Activated CD8-positive, alpha-beta memory T cell treated with anti-CD3 and anti-CD28 coated beads for 1 hour (primary cell): ENCODE measurements at places on chromosomes 2 and 18.
A peak's percentile ranks its signal among the peaks of the same experiment; 100 is the strongest.

DNA sequence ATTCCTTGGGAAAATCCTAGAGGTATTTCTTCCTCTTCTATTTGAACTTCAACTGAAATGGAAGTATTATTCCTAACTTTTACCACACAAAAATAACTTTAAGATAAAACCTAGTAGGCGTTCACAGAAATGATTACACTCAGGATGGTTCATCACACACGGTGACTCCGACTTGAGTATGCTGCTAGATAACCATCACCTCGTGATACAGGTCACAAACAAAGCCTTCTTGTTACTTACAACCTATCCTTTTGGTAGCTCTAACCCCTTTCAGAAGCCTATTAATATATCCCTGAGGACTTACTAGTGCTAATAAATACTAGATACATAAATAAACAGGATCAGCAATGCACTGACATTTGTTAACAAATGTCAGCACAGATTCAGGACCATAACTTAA lies 101.0 kb upstream of the DNER start:
- no peak for DNase-seq

DNA sequence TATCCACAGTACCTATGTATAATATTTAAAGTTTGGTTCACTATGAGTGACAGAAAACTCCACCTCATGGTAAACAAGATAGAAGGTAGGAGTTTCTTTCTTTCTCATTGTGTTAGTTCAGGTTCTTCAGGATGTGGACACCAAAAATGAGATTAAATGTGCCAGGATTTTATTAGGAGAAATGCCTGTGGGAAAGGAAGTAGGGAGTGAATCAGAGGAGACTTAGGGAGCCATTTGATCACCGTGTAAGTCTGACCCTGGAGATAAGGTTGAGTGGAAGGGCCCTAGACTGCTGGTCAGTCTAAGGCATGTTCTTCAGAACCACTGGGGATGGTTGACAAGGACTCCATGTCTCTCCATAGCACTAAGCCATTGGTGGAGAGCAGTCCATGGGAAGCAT lies 8.1 kb downstream of the AOX1 start:
- no peak for DNase-seq

DNA sequence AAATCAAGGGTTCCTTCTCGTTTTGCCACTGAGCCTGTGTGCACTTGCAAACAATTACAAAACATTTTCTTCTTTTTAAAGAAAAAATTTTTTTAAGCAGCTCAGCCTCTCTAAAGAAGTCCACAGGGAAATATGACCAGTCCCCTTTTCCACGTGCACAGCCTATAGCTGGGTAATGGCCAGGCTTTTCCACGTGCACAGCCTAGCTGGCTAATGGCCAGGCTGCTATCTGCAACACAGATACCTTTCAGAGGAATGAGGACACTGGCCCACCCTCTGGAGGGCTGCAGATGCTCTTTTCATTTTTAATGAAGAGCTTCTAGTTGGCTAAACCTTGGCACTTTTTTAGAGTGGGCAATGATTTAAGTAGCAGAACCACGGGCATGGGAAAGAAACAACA lies 46.3 kb downstream of the ASB18 start:
- no peak for DNase-seq

DNA sequence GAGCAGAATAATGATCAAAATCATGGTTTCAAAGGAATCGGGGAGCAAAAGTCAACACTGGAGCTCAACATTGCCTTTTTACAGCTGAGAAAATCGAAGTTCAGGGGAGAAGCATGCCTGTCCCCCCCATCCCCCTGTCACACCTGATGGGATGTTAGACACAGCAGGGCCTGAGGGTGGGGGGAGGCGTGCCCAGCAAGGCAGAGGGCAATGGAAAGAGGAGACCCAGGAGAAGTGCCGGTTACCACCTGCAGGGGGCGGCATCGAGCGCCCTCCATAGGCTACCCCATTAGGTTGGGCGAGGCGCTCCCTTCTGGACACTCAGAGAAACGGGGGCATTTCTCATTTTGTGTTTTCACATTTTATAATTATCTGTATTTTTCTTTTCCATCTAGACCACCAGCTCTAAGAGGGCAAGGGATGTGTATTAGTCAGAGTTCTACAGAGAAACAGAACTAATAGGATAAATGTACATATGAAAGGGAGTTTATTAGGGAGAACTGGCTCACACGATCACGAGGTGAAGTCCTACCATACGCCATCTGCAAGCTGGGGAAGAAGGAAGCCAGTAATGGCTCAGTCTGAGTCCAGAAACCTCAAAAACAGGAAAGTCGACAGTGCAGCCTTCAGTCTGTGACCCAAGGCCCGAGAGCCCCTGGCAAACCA lies 271.3 kb downstream of the LRATD1 start:
- peak; percentile 2 for DNase-seq

DNA sequence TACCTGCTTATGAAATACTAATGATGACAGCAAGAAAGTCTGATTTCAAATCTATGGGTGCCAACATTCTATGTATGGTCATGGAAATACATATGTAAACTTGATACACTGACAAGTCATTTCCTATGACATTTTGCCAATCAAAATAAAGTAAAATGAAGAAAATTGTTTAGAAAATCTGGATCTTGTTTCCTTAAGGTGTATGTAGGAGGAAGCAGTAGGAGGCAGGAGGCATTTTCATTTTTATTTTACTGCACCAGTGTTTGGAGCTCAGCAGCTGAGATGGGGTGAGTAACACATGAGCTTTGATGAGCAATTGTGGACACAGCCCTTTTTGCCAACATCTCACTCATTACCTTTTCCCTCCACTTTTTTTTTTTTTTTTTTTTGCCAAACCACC lies 167.0 kb downstream of the AFF3 start:
- no peak for DNase-seq

GRCh38 chr18:8724452-8724851 lies 19.1 kb downstream of the MTCL1 start:
- no peak for DNase-seq

DNA sequence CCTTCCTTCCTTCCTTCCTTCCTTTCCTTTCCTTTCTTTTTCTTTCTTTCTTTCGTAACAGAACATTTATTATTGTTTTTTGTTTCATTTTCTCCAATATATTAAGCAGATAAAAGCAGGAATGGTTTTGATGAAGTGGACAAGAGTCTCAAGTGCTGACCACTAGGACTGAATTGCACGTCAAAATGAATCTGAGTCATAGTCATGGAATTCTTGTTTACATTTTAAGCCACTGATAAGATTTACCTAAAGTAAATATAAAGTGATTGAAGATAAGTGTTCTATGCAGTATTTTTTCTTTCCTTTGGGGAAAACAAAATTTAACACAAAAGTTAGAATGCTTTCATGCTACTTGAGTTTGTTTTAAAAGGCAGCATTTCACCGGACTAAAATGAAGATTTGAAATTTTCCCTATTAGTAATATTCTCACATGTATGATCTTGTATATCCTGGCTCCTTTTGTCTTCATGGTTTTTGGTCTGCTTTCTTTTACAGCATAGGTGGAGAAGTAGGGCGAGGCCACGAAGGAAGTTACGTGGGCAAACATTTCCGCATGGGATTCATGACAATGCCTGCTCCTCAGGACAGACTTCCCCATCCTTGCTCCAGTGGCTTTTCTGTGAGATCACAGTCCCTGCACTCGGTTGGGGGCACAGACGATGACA lies 113.5 kb downstream of the NYAP2 start:
- no peak for DNase-seq

DNA sequence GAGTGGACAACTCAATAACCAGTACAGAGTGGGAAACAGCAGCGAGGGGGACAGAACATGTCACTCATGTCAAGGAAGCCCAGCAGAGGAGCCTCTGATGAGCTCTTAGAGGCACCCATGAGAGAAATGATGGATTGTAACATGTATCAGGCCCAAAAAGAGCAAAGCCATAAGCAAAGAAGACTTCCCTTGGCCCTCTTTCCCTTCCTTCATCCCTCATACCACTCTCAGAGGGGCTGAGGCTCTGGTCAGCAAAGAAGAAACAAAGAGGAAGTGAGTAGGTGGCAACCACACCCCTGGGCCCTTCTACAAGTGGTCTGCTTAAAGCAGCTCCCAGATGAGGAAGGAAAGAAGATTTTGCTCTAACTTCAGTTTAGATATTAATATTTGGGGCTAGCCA lies 112.8 kb downstream of the CDC42EP3 start:
- DNase-seq = no peak

GRCh38 chr2:207772844-207773205 lies 3.1 kb upstream of the FZD5 start:
- DNase-seq = no peak

DNA sequence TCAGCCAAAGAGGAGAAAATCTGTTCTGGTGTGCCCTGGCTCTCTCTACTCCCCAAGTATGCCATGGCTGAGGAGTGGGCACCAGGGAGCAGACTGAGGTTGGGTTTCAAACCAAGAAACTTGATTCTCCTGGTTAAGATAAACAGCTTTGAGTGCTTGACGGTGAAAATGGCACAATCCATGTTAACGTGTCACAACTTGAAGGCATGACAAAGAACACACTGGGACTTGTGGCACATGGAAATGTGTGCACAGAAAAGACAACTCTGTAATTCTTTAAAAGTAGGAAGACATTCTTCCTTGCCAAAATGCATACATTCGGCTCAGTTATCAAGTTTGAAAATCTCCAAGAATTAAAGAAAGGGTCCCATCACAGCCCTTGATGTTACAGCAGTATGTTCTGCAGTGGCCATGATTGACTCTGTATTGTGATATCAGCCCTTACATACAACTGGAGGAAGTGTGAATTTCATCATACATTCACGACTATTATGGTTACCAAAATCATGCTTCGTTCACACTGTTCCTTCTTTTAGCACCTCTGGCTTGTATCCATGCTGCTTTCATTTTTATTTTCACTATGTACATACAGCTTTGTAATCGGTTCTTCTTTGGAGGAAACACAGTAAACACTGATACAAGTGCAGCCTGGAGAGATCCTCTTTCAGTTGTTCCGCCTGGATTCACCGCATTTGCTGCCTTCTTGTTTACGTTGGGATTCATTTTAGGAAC lies 15.6 kb upstream of the ACTG2 start:
- DNase-seq = no peak

- DNase-seq = no peak
These were observed 65.3 kb downstream of the REEP1 start for GRCh38 chr2:86272111-86272510.

DNA sequence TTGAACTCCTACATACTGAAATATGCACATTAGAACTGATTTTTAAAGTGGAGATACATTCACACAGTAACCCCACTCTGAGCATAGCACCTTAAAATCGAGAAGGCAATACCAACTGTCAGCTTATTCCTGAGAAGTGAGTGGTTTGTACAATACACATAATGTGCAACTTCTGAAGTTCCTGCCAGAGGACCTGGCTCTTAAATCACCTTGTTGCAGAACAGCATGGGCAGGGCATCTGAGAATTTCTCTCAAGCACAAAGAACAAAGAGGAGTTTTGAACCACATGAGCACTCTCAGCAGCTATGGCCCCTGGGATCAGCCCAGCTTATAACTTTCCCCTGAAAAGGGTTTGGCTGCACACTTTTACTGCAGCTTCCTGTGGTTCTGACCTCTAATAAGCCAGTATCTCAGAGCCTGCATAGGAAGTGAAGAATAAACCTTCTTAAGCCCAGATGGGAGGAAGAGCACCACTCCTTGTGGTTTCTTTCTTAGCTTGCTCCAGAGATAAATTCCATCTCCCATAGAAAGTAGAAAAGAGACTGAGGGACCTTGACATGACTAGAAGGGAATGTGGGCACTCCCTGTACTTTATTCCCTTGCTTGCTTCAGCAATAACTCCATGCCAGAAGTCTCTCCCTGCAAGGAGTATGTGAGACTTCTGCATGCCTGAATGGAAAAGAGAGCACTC lies 862.3 kb downstream of the SUCLG1 start:
- DNase-seq = no peak

DNA sequence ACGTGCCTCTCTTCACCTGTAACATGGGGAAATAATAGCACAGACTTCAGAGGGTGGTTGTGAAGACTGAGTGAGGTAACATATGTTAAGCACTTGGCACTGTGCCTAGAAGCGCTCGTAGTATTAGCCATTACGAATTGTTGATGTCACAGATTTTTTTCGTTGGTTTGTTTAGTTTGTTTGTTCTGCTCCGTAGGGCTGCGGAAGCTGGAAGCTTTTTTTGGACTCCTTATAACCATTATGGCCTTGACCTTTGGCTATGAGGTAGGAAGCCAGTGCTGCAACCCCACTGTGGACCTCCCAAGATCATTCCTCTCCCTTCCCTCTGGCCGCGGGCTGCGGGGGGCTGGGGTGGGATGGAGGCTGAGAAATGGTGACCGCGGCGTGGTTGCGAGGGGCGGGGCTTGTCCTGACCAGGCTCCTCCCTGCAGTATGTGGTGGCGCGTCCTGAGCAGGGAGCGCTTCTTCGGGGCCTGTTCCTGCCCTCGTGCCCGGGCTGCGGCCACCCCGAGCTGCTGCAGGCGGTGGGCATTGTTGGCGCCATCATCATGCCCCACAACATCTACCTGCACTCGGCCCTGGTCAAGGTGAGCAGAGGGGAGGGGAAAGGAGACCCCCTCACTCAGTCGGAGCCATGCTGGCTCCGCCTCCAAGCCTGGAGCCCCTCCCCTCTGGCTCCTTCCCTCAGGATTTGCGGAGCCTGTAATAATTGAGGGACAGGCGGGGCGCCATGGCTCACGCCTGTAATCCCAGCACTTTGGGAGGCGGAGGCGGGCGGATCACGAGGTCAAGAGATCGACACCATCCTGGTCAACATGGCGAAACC lies 5.5 kb downstream of the SLC11A1 start:
- DNase-seq = no peak

GRCh38 chr18:62081248-62081647 lies 105.6 kb downstream of the PIGN start:
- DNase-seq = no peak

- no peak for DNase-seq
These were observed 74.6 kb downstream of the CPS1 start for GRCh38 chr2:210630873-210631560.

DNA sequence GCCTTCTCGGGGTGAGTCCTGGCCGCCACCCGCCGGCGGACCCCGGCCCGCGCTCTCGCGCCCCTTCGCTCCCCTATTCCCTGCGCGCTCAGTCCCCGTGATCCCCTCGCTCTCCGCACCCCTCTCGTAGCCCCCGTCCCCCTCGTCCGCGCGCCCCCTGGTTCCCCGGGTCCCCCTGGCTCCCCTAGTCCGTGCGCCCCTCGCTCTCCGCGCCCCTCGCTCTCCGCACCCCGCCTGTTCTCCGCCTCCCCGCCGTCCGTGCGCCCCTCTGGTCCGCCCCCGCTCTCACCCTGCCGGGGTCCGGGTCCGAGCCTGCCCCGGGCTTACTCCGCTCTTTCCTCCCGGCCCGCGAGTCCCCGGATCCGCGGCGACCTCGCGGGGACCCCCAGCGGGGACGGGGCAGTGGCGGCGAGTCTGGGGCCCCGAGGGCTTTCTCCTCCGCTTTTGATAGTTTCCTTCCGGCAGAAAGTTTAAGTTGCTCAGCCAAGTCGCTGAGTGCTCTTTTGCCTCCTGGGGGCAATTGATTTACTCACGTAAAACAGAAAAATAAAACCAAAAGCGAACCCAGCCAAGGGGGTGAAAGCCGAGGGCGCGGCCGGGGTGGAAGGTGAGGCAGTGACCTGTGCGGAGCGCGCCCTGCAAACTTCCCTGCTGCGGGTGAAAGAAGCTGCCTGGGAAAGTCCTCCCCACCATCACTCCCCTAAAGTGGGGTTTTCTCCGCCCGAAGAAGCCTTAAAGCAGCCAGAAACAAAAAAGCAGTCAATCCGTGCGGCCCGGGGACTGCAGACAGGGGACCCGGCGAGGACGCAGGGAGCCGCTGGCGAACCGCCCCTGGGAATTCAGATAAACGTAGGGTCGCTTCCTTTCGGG lies 568 bp downstream of the RAB31 start:
- DNase-seq = no peak
